ENCODE measurements at places on chromosomes 4 and X.

GRCh38 chr4:185956544-185956940 lies 112.4 kb upstream of the TLR3 start:
- DNase-seq: no peak

GRCh38 chr4:104099141-104099540 lies 379.4 kb upstream of the TACR3 start:
- no peak for DNase-seq

GRCh38 chr4:2925931-2926860 lies 37.0 kb downstream of the NOP14 start:
- no peak for DNase-seq

GRCh38 chrX:107936434-107936730 lies 45.8 kb downstream of the TEX13B start:
- DNase-seq: no peak

DNA sequence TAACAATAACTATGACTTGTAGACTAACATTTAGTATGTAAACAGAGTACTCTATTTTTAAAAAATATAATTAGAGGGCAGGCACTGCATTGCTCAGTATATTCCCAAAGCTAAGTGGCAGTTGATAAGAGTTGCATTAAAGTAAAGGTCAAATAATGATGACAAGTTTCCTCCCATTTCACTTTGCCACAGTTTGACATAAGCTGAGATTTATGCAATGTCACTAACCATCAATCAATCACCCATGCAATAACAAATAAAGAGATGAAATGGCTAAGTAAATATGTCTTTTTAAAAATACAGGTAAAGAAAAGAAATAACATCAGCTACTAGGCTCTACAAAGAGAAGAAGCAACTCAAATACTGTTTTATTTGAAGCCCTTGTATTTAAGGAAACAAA lies 673.4 kb downstream of the PCDH18 start:
- DNase-seq: no peak

GRCh38 chrX:34849371-34849770 lies 93.2 kb upstream of the FAM47B start:
- DNase-seq: no peak

Data from activated gamma-delta T cell (primary cell).